AG09309 (cell line): ENCODE measurements at places on chromosomes 1 and 21.

DNA sequence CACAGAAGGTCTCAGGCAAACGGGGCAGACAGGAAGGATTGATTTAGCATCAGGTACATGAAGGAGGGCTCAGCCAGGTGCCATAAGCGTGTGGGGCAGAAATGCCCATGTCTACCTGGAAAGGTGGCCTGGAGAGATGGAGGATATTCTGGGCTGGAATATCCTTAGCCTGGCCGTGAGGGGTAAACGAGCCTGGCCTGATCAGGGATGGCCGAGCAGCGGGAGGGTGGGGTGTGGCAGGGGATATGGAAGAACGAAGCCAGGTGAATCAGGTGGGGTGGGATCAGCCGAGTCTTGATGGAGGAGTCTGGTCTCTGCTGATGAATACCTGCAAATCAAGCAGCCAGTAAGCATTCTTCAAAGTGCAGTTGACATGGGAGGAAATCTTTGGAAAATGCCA is 35.5 kb upstream of the TTC22 start:
- DNase-seq: no peak

- DNase-seq: no peak
These were observed 1.5 kb upstream of the PLA2G2F start for GRCh38 chr1:20137604-20138003.

DNA sequence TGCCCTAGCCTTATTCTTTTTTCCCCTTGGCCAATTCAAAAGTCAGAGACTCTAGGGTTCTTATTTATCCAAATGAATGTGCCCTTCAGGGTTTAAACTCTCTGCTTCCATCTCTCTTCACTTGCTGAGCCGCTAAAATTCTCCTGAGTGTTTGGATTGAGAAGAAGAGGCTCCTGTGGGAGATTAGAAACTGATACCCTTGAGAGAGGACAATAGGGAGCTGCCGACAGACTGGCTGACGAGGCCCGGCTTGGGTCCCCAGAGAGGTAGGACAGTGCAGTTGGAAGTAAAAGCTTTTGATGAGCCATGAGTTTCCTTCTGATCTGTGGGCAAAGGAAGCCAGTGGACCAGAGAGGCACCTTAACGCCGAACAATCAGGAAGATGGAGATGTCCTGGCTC is 41.3 kb upstream of the UBE2U start:
- no peak for DNase-seq

DNA sequence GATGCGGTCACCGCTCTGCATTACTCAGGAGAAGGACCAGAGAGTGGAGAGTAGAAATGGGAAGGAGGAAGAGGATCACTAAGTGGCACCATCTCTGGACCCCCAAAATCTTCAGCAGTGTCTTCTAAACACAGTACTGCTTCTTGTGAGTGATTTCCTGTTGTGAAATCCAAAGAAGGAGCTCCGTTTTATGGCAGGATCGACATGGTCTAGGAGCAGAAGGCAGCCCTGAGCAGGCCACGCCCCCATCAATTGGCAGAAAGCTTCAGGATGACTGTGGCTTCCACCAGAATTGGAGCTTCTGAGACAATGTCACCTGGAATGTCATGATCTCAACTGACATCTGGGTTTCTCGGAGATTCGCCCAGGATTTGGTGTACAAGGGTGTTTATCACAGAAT is 171.5 kb downstream of the ADSS2 start:
- DNase-seq: no peak

DNA sequence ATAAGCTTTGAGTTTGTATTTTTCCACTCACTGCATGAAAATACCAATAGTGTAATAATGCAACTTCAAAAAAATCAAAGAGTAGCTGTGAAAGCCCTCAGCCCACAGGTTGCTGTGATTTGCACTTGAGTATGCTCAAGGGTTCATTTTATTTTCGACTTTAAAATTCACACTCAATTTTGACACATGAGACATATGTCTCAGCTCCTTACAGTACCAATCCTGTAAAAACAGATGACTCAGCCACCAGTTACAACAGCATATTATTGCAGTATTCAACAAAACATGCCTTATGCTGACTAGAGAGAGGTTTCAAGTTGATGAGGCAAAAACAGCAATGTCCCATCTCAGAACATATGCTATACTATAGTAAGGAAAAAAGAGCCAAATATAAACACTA is 66.1 kb downstream of the CYYR1 start:
- DNase-seq: peak; percentile 38

GRCh38 chr21:38712071-38712470 is 93.7 kb upstream of the ETS2 start:
- DNase-seq: no peak

- DNase-seq: no peak
These were observed 22.2 kb upstream of the RSPO1 start for GRCh38 chr1:37656881-37657280.

DNA sequence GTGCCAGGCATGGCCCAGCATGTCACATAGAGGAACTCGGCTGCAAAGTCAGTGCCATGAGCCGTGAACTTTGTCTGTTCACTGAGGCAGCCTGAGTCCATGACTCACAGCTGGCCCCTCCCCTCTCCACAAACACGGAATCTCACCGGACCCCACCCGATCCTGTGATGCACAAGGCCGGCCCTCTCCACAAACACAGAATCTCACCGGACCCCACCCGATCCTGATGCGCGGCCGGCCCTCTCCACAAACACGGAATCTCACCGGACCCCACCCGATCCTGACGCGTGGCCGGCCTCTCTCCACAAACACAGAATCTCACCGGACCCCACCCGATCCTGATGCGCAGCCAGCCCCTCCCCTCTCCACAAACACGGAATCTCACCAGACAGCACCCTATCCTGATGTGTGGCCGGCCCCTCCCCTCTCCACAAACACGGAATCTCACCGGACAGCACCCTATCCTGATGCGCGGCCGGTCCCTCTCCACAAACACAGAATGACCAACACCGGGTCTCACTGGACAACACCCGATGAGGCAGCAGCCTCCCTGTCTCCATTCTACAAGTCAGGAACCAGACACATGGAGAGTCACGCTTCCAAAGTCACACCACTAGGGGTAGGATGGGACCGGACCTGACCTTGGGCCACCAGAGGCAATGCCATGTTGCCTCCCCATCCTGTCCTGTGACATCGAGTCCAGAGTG is 39.6 kb upstream of the GPR153 start:
- DNase-seq: no peak

DNA sequence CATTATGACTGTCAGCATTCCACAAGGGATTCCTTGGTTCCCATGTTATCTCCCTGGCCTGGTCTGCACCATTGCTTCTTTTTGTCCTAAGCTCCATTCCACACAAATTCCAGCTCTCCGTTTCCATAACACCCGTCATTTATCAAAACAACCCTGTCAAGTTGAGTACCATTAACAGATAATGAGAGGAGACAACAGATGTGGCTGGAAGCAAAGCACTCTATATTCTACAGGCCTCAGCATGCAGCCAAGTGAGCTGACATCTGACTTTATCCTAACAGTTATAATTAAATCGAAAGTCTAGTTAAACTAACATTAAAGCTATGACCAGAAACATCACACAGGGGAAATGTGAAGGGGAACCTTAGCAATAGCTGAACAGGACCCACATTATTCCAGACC is 110.4 kb downstream of the RERE start:
- no peak for DNase-seq

DNA sequence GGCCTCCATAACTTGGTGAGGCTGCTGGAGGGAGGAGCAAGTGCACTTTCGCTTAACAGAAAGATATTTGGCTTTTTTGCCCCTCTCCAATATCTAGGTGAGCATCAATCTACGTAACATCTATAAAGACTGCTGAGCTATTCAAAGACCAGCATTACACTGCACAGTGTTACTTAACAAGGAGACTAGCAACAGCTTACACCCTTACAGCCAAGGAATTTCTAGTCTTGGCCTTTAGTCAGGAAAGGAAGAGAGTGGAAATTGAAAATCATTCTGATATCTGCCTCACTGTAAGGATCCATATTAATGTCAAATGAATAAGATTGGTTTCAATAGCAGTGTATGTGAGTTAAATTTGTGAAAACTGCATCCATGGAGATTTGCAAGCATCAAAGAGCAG is 163.9 kb upstream of the DUSP10 start:
- no peak for DNase-seq

GRCh38 chr1:183435497-183435896 is 17.3 kb upstream of the NMNAT2 start:
- no peak for DNase-seq

- no peak for DNase-seq
These were observed 3.1 kb downstream of the CTBS start for GRCh38 chr1:84571150-84571535.

GRCh38 chr1:2273401-2274090 is 45.4 kb downstream of the SKI start:
- DNase-seq: no peak

DNA sequence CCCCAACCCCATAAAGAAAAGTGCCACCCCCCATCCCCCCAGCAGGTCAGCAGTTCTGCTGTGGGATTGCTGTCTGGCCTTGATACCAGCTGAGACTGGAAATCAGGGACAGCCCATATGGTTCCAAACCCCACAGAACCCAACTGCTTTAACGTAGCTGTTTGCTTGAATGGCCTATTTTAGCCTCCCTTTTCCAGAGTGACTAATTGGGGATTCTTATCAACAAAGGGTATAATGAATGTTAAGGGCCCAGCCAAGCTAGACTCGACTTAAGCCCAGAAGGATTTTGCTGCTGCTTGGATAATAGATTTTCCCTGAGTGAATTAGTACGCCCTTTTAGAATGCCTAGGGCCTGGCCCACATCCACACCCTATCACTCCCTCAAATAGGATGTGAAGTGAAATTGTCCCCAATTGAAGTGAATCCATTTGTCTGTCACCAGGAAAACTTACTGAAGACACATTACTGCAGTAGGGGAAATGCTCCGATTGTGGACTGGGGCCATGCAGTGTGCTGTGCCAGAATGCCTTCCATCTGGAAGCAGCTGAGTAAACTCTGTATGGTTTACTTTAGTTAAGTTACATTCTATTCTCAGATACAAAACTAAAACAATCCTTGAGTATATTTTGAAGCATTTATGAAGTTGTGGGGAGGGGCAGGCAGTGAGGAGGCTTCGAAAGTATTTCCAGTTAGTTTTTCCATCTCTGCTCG is 156.9 kb downstream of the DHRS3 start:
- no peak for DNase-seq

DNA sequence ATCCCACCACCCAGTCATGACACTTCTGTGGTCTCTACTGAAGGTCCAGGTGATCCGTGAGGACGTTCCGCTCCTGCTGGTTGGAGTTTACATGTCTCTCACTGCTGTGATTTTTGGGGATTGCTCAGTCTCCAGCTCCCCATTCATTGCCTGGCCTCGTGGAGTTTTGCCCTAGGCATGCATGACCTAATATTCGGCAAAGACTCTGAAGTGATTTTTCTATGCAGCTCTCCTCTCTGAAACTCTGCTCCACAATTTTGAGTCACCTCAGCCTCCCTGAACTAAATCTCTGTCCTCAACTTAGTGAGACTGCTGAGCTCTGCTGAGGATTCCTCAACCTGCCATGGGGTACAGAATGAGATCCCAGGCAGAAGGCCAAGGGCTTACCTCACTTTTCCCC is 174.4 kb upstream of the FGGY start:
- DNase-seq: no peak

DNA sequence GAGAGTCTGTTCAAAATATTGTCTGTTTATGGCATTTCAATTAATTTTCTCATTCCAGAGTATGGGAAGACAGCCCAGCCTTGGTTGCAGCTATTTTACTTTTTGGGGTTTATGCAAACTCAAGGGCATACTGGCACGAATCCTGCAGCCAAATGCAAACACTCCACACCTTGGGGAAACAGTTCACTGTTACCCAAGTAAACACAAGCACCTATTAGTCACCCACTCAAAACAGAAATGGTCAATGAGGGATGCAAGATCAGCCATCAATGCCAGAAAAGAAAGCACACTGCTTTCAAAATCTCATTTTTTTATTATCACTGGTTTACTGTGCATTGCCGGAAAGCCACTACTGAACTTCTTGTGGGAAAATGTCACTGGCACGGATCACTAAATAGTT is 170.6 kb downstream of the RUNX1 start:
- no peak for DNase-seq

DNA sequence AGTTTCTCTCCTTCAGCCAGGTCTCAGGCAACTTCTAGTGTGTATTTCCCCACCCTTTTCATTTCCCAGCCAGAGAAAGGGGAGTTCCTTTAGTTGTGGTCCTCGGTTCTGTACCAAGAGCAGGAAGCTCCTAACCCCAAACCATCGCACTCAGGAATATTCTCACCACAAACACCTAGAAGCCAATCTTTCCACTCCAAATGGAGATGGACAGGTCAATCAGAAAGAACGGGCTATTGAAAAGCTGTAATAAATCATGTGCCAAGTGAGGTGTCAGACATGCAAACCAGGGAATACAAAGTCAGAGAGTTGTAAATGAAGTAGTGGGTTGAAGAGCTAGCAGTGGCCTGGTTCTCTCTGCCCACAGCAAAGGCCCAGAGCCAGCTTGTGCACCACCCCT is 77.2 kb downstream of the KCNN3 start:
- no peak for DNase-seq
